NCI-H1436 treated with DMSO at 0.1 percent for 48 hours (cell line): ENCODE measurements at places on chromosomes 12 and 14.

DNA sequence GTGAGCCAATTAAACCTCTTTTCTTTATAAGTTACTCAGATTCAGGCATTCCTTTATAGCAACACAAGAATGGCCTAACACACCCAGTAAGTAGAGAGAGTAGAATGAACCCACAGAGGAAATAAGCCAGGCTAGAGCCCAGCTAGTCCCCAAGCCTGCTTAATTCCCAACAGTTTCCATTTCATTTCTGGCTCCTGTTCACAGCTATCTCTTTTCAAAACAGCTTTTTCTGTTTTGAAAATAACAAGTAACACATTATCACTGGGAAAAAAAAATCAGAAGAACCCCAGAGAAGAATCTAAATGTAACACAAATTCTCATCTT is 69.0 kb downstream of the HSPB8 start:
- DNase-seq, result no peak

GRCh38 chr12:58496411-58497190 is 423.7 kb downstream of the LRIG3 start:
- no peak for DNase-seq

DNA sequence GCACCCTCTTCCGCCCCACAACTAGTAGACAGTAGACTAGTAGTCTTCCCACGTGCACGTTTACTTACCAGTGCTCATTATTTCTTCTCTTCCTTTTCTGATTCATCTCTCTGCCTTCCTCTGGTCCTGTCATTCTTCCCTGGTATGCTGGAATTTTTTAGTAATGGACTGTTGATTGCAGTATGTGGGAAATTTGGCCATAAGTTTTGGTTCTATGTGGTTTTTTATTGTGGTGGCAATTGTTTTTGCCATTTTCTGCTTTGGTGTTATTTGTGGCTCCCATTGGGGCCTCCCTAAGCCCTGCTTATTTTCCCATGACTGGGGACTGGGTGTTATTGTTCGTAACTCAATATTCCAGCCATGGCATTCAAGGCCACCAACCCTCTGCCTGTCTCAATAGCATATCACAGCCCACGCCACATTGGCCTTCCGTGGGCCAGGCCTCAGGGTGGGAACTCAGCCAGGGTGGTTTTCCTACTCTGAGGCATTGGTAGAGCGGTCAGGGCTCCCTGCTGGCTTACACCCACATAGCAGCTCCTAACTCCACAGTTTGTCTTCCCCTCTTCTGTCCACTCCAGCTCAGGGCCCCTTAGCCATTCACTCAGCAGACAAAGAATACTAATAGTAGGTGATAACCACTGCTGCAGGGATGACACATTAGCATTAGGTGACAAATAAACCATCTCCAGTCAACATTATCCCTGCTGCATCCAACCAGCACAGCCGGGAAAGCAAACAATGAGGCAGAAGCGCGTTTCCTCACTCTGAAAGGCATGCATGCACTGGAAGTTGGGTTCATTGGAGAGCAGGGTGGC is 321.5 kb downstream of the CACNA1C start:
- DNase-seq, result no peak

- DNase-seq, result no peak
Measured at GRCh38 chr12:124636138-124636978, 68.9 kb upstream of the NCOR2 start.

GRCh38 chr12:68445824-68446223 is 113.7 kb upstream of the MDM1 start:
- no peak for DNase-seq

DNA sequence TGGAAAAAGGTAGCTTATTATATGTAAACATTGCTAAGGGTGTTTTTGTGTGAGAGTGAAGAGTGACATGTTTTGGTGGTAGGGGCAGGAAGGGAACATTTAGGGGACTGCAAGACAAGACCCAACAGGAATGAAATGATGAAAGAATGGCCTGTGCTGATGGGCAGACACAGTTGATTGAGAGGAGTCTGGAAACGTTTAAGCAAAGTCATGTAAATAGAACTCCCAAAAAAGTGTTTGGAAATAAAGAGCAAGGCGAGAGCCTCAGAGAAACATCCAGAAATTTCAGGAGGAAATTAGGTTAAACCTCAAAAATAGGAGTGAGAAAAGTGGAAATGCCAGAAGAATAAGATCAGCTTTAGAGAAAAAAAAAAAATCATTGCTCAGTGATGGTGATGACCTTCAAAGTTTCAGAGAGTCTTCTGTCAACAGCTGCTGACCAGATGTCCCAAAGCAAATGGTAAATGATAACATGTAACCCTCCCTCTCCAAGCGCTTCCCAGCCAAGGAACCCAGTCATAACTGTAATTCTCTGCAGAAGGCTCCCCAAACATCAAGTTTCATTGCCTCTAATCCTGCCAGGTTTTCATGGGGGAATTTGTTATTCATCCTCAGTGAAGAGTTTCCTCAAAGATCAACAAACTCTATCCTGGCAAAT is 223.2 kb upstream of the FAR2 start:
- DNase-seq, result no peak

GRCh38 chr12:56261503-56262232 is 3.5 kb upstream of the ANKRD52 start:
- DNase-seq, result no peak

GRCh38 chr12:109637996-109638395 is 64.4 kb downstream of the MVK start:
- no peak for DNase-seq

- no peak for DNase-seq
Measured at GRCh38 chr12:96121271-96121711, 72.9 kb upstream of the ELK3 start.

DNA sequence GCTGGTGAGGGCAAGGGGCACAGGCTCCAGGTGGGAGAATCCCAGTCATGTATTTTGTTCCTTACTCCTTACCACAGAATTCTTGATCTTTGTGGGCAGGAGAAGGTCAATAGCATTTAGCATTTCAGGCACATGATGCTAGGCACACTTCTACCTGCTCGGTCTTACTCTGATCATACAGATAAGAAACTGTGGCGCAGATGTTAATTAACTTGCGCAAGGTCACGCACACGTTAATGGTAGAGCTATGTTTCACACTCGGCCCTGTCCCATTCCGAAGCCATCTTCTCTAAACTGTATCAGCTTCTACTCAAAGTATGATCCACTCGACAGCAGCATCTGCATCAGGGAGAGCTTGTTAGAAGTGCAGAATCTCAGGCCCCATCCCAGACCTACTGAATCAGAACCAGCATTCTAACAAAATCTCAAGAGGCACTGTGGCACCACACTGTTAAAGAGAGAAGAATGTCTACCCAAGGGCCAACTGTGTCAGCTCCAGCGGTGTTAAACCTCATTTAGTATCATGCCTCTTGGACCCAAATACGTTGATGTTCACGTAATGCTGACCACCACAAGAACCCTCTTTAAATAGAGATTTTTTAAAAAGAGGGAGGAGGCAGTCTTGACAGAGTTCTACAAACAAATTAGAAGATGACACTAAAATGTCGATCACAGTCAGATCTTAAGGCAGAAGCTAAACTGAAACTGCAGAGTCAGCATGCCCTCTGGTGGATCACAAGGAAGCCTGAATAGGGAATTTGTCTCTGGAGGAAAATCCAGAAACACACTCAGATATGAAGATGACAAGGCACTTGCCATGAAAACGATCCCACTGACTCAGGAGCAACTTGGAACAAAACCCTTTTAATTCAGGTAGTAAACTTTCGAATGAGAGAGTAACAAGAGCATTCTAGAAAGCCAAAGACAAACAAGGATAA is 7.3 kb downstream of the STXBP6 start:
- no peak for DNase-seq

GRCh38 chr12:17030338-17030737 is 424.4 kb upstream of the LMO3 start:
- no peak for DNase-seq

DNA sequence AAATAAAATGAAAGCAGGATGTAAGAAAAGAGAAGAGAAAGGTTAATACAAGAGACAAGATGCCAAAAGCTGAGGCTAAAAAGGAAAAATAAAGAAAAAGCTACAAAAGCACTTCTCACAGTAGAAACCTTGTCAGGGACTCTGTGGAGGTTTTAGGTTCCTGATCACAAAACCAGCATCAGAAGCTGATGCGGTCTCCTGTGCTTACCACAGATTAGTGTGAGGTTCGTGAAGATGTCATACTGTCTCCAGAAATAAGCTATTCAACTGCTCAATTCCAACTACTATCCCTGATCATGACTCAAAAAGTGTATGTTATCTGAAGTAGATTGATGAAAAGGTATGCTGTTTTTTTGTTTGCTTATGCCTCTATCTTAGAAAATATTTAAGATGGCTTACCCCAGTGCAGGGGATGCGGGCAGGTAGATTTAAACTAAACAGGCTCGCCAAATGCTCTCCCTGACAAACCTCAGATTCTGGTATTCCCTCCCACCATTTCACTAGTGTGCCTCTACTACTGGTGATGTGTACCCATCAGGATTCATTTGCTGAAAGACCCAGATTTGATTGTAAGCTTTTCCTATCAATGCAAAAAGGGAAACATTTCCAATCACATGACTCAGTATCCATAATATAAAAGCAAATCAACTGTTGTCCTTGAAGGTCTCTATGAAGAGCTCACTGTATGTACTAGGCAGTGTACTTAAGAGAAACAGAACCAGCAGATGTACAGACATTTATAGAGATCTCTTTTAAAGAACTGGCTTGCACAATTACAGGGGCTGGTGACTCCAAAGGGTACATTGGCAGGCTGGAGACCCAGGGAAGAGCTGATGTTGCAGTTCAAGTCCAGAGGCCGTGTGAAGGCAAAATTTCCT is 169.5 kb upstream of the FOXN3 start:
- DNase-seq, result no peak

DNA sequence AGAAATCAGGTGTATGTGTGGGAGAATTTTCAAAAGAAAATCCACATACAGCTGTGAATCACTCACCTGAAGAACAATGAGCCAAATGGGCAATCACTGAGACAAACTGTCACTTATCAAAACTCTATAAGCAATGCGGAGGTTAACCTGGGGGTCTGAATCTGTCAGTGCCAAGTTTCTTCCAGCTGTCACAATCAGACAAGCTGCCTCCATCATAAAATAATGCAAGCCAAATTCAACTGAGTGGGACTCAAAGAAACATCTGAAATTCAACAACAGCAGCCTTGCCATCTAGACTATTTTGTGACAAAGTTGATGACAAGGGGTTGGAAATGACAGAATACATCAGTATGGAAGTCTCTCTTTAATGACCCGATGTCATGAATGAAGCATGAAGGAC is 60.3 kb downstream of the GARIN6 start:
- DNase-seq, result no peak

GRCh38 chr12:3207858-3208257 is 130.7 kb downstream of the TSPAN9 start:
- DNase-seq, result no peak

- DNase-seq, result no peak
Measured at GRCh38 chr14:92486881-92487280, 26.7 kb upstream of the RIN3 start.

DNA sequence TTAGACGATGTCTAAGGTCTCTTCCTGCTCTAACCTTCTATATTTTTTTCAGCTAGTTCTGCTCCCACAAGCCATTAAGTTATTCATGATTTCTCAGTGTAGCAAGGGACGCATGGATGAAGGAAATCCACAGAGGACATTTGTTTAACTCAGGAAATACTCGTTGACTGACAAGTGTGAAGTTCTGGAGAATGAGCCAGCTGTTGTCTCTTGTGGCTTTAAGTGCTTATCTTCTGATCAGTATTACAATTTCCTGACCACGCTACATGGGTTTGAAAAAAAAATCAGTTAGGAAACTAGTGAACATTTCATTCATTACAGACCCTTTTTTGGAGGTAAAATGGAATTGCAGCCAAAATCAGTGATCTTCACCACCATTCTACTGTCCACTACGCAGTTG is 53.1 kb downstream of the GUCY2C start:
- DNase-seq, result no peak
